ENCODE measurements at places on chromosomes 16 and 17. TPM values are rescaled to one million over a fixed set of nuclear protein-coding genes. Genes with fewer than 3 reads are reported as not detected.
A peak's percentile ranks its signal among the peaks of the same experiment; 100 is the strongest.

DNA sequence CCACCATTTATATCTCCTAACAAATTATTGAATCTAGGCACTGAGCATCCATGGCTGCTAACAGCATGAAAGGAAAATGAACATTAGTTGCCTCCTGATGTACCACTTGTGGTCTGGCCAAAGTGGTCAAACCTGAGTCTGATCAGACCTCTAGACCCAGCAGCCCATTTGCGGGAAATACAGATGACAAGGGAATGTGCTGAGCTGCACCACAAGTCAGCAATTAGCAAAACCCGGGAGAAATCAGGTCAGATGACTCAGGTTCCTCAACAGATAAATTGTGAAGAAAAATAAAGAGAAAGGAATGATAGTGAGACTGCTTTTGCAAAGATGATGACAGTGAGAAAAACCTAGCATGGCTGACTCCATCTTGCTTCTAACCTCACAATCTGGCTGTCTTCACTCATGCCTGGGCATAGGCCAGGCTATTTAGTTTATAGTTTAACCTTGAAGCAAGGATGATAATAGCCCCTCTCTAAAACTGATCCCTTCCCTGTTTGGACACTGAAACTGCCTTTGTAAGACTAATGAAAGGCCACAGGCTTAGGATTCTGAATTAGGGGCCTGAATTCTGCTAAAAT is 142.7 kb upstream of the ASIC2 start:
- no peak for DNase-seq

GRCh38 chr16:74192281-74192797 is 104.3 kb upstream of the PSMD7 start:
- no peak for DNase-seq

DNA sequence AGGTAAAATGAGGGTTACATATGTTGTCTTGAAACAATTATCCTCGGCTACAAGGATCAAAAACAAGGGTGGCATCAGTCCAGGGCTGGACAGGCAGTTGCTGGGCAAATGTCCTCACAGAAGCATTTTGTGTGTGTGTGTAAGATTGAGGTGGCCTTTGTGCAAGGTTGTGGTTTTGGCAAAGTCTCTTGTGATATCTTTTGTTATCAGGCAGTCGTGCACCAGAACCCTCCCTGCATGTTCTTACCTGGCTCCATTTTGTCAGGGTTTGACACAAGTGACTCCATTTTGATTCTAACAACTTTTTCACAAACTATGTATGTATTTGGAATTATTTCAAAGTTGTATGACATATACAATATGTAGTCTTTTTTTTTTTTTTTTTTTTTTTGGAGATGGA is 20.0 kb downstream of the CHAD start:
- no peak for DNase-seq

GRCh38 chr17:59650642-59651041 is 30.9 kb downstream of the CLTC start:
- no peak for DNase-seq

GRCh38 chr17:38691154-38691553 is 13.9 kb upstream of the MLLT6 start:
- DNase-seq, result no peak

DNA sequence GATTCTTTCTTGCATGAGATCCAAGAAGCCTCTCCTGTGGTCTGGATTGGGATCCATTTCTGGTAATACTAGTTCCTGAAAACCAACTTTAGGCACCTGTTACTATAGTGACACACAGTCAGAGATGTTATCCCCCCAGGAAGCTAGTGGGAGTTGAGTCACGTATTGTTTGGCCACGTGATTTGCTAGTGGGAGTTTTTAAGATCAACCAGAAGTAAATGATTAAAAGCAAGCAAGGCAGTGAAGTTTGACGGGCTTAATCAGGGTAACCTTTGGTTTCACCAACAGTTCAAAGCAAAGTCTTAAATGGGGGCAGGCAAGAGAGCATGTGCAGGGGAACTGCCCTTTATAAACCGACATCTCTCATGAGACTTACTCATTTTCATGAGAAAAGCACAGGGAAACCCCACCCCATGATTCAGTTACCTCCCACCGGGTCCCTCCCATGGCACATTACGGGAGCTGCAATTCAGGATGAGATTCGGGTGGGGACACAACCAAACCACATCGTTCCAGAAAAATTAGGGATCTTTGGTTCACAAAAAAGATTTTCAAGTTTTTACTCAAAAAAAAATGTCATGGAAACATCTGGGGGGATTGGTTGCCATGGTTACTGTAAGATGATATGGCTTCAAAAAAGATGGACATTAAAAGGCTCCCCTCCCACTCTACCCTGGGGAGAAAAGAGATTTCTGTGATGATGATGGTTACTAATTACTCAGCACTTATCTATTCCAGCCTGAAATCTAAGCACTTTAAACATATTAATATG is 483.1 kb upstream of the ERCC4 start:
- DNase-seq, result no peak

DNA sequence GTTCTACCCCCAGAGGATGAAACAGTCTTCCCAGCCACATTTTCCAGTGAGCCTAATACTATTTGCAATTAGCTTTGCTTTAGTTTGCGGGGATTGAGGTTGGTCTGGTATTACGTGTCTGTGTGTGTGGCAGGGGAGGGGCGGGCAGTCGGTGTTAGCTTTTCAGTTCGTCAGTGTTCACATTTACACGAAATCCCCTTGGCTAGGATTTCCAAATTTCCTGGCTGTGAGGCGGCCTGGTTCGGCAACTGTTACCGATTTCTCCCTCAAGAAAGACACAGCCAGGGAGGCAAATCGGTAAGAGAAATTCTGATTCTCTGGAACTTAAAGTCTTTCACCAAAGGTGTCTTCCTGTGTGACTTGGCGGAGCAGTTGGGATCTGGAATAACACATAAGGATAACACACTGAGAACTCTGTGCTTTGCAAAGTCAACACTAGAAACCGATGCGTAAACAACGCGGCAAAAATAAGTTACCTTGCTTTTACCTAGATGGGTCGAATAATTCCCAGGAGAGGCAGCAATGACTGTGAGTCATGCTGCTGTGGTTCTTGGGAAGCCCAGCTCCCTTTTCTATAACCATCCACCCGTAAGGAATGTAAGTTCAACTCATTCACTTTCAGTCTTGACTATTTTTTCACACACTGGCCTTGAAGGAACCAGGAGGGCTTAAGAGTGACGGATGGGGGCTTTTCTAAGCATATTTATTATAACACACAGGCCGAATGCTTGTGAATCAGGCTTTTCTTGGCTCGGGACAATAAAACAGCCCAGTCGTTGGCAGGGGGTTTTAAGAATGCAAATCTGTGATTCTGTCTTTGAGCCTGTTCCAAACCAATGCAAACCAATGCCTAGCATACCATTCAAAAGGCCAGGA is 24.2 kb downstream of the GPRC5B start:
- DNase-seq, result no peak

DNA sequence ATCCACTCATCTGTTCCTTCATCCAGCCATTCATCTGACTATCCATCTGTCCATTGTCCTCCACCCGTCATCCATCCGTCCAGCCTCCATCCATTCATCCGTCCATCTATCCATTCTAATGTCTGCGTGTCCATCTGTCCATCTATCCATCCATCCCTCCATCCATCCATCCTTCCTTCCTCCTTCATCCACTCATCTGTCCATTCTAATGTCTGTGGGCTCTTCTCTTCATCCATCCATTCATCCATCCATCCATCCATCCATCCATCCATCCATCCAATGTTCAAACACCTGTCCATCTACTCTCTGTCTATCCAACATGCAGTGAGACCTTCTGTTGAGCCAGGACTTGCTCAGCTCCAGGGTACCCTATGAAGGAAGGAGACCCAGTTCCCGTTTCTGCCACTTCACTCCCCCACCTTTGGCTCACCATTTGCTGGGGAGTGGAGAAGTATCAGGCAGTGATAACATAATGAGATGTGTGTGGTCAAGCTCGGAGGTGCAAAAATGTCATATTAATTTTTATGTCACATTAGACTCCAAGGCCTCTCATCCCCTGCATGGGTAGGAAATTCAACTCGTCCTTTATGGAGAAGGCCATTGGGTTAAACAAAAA is 36.5 kb upstream of the ADGRG1 start:
- DNase-seq, result no peak

DNA sequence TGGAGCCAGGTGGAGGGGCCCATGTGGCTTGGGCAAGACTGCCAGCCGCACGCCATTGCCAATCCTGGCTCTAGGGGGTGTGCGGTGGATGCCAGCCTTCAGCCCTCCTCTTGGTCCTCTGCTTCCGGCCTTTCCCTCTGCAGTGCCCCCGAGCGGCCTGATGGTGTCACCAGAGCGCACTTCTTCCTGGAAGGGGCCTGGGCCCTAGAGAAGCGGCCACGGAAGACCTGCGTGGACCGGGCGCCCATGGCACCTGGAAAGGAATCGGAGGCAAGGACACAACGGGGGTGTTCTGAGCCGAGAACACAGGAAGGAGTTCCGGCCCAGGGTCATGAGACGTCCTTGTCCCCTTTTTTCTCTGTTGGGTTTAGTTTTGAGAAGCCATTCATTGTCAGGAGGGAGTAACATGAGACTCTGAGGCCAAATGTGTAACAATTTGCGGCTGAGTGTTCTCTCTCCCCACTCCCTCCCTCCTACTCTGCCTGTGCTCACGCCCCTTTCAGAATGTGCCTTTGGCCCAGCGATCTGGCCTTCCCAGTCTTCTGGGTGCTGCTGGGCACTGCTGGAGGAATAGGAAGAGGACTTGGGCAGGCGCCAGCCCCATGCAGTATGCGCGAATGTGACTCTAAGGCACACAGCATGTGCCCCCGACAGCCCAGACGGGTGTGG is 92.8 kb downstream of the IRX3 start:
- no peak for DNase-seq

- no peak for DNase-seq
Measured at GRCh38 chr16:21722771-21723455, 59.1 kb downstream of the OTOA start.

DNA sequence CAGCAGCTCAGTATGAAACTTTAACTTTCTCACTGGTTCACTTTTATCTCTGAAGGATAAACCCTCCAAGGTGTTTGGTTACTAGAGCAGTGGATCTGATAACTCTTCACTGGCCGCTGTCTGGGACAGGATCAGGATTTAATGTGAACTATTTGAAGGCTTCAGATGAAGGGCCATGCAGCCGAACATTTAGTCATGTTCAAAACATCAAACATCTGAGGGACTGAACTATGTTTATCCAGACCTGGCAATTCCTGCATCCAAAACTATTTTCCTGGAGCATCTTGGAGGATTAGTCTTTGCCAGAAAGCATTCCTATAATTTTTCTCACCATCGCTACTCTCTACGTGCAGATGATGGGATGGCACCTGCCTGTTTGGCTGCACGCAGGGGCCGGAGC is 20.3 kb upstream of the PMP22 start:
- no peak for DNase-seq

GRCh38 chr16:85796152-85796551 is 3.2 kb downstream of the EMC8 start:
- no peak for DNase-seq

DNA sequence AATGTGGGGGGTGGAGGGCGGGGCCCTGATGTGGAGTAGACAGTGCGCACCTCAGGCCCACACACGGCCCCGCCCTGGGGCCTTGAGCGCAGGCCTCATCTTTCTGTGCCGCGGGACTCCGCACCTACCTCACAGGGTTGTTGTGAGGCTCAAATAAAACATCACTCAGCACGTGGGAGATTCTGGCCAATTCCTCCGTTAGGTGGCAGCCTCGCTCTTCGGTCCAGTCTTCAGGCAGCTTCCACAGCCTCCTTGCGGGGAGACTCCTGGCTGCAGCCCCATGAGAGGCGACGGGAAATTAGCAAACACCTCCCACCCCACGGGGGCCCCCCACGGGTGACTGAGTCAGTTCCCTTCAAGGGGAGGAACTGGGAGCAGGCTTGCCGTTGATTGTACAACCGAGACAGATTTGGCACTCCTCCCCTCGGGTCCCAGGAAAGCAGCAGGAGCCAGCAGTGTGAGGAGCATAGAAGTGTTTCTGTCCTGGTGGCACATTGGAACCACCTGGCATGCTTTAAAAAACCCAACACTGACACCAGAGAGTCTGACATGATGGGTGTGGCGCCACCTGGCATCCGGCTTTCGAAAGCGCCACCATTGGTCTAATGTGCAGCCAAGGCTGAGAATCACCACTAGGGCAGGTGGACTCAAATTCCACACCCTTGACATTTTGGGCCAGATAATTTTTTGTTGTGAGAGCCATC is 7.6 kb downstream of the MRM1 start:
- DNase-seq, result peak; percentile 53

DNA sequence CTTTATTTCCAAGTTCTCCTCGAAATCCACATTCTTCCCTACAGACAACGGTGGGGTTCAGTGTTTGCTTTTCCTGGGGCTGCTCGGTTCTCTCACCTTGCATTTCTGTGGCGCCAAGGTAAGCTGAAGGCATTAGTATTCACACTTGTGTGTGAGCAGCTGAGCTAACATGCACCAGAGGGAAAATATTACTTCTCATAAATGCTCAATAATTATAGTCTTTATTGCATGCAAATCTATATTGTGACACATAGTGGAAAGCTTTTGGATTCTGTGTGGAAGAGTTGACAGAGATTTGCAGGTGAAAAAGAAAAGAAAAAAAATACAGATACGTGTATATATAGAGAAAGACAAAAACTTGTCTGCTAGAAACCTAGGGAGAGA is 411.8 kb downstream of the MAF start:
- no peak for DNase-seq

DNA sequence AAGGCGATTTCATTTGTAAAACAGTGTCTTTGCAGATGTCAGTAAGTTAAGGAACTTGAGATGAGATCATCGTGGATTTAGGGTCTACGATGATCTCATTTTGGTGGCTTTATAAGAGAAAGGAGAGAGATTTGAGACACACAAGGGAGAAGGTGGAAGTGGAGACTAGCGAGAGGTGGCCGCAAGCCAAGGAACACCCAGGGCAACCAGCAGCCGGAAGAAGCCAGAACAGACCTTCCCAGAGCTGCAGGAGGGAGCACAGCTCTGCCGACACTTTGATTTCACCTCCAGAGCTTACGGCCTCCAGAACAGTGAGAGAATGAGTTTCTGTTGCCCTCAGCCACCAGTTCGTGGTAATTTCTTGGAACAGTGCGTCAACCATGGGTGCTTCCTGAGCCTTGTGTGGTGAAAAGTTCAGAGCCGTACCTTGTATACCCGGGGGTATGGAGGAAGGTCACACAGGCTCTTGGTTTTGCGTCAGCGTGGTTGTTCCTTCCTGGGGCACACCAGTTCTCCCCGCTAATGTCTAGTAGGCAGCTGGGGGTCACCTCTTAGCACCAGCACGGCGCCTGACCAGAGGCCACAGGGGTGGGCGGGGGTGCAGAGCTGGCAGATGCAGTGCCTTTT is 12.9 kb upstream of the SEC14L1 start:
- DNase-seq, result peak; percentile 90

MYH13 gene
- not detected for total RNA-seq

CCL4 gene
- total RNA-seq, result 2.1 TPM

EMC6 gene
- total RNA-seq, result 28.8 TPM

AGRP gene
- not detected for total RNA-seq

NPIPB13 gene
- total RNA-seq, result 12.2 TPM

KCNAB3 gene
- 8.2 TPM for total RNA-seq

USP43 gene
- total RNA-seq, result 0.17 TPM

BIRC5 gene
- 0.39 TPM for total RNA-seq

WDR45B gene
- total RNA-seq, result 49.8 TPM

ZSCAN10 gene
- total RNA-seq, result 0.56 TPM

CLEC16A gene
- total RNA-seq, result 22.7 TPM

NPIPA7 gene
- total RNA-seq, result 8.3 TPM

LIG3 gene
- 49.1 TPM for total RNA-seq

TNFRSF17 gene
- not detected for total RNA-seq

SMIM22 gene
- total RNA-seq, result not detected

NR1D1 gene
- total RNA-seq, result 29.6 TPM

TBC1D26 gene
- not detected for total RNA-seq

BMERB1 gene
- total RNA-seq, result 0.98 TPM

FAM20A gene
- not detected for total RNA-seq

Measured in CD4-positive, alpha-beta T cell (primary cell).